GM23248 (cell line): ENCODE measurements at places on chromosomes 1 and 21. TPM values are rescaled to one million over a fixed set of nuclear protein-coding genes. Genes with fewer than 3 reads are reported as not detected.
A peak's percentile ranks its signal among the peaks of the same experiment; 100 is the strongest.

DNA sequence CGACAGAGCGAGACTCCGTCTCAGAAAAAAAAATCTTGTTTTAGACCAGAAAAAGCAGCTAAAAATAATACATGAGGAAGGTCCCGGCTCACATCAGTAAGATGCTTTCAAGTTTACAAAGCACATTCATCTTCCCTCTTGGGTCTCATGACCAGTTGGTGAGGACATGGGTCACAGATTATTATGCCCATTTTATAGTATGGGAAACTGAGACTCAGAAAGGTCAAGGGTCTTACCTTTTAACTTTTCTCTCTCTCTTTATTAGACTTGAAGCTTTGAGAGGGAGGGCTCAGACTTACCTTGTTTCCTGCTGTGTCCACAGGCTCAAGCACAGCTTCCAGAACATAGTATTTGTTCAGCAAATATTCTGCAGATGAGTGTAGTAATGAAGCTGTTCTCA, 13.2 kb upstream of the RCC2 start:
- H3K4me3 ChIP-seq = no peak overlapping the region
- no peaks in the 10 kb centered on the region for H3K27me3 ChIP-seq
- H3K4me1 ChIP-seq = no peaks in the 10 kb centered on the region
- no peak for DNase-seq
- no peak overlapping the region for H3K27ac ChIP-seq
- H3K36me3 ChIP-seq = no peaks in the 10 kb centered on the region

- H3K27me3 ChIP-seq = peaks cover 12% of the 10 kb centered on the region; the same call in 1 of the 2 replicates
- no peak overlapping the region for H3K27ac ChIP-seq
- peak overlapping the region; percentile 35 for H3K4me3 ChIP-seq
- H3K4me1 ChIP-seq = no peaks in the 10 kb centered on the region
- H3K36me3 ChIP-seq = no peaks in the 10 kb centered on the region
Measured at GRCh38 chr1:1599030-1599934, 653 bp downstream of the FNDC10 start.

- no peak overlapping the region for H3K4me3 ChIP-seq
- no peaks in the 10 kb centered on the region for H3K36me3 ChIP-seq
- no peak overlapping the region for H3K27ac ChIP-seq
- no peaks in the 10 kb centered on the region for H3K27me3 ChIP-seq
- peaks cover 16% of the 10 kb centered on the region; the same call in 1 of the 2 replicates for H3K4me1 ChIP-seq
Measured at GRCh38 chr1:12078938-12079861, 16.1 kb downstream of the TNFRSF8 start.

GRCh38 chr1:185388346-185388745, 71.3 kb upstream of the IVNS1ABP start:
- no peak for DNase-seq
- H3K27me3 ChIP-seq = no peaks in the 10 kb centered on the region
- no peak overlapping the region for H3K27ac ChIP-seq

SLC16A4 gene
- 28.1 and 34.3 TPM in 2 replicates for total RNA-seq

GBP4 gene
- total RNA-seq = not detected in 2 replicates

SLC5A9 gene
- total RNA-seq = not detected in 2 replicates

DNA sequence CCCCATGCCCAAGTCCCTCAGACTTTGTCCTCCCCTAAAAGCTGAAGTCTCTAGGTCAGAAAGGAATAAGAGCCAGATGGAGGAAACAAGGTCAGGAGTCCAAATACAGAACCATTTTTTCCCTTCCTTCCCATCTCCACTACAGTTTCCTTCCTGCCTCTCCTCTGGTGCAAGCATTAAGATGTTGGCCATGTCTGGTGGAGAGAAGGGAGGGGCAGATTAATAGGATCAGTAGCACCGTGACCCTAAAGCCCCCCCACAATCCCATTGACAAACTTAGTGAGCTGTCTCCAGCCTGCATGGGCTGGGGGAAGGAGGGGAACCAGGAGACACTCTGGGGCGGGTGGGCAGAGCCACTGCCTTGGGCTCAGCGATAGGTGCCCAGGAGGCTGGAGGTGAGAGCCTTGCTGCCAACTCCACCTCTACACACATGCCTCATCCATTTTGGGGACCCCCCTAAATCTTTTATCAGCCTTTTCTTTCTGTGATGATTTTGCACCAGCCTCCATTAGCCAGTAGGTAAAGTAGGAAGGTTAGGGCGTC, 59.8 kb downstream of the RHBG start:
- H3K4me1 ChIP-seq = no peaks in the 10 kb centered on the region
- H3K4me3 ChIP-seq = no peak overlapping the region
- DNase-seq = no peak

SETD4 gene
- total RNA-seq = 10.4 and 12.9 TPM in 2 replicates

DNA sequence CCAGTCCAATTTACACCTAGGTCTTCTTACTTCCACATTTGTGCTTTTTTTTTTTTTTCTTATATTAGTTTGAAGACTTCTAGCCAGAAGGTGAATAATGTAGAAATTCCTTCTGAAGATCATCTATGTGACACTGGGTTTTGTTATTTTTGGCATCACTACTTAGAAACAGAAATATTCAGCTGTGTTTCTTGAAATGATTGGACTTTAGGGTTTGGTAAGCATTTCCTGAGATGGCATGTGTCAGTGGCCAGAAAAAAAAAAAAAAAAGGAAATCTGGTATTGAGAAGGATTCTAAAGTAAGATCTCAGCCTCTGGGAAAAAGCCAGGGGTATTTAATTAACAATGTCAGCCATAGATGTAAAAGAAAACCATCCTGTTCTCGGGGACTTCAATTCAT, 43.4 kb upstream of the LRRC8C start:
- no peak overlapping the region for H3K4me3 ChIP-seq
- H3K27me3 ChIP-seq = no peaks in the 10 kb centered on the region
- H3K36me3 ChIP-seq = no peaks in the 10 kb centered on the region
- H3K4me1 ChIP-seq = peaks cover 29% of the 10 kb centered on the region
- H3K27ac ChIP-seq = no peak overlapping the region
- DNase-seq = peak; percentile 35
